ENCODE measurements at places on chromosomes 5 and 9. TPM values are rescaled to one million over a fixed set of nuclear protein-coding genes. Genes with fewer than 3 reads are reported as not detected.

The SLC45A2 gene
- total RNA-seq = 0.58 TPM

The MAMDC2 gene
- 42.7 TPM for total RNA-seq

The POU5F2 gene
- 1.2 TPM for total RNA-seq

The NIM1K gene
- total RNA-seq = 0.35 TPM

The TAF1L gene
- total RNA-seq = 0.07 TPM

The FNIP1 gene
- total RNA-seq = 89.6 TPM

The GABRA6 gene
- total RNA-seq = not detected

The PCDHB16 gene
- 4.4 TPM for total RNA-seq

The ST8SIA4 gene
- 4.8 TPM for total RNA-seq

The RORB gene
- total RNA-seq = 32.1 TPM

DNA sequence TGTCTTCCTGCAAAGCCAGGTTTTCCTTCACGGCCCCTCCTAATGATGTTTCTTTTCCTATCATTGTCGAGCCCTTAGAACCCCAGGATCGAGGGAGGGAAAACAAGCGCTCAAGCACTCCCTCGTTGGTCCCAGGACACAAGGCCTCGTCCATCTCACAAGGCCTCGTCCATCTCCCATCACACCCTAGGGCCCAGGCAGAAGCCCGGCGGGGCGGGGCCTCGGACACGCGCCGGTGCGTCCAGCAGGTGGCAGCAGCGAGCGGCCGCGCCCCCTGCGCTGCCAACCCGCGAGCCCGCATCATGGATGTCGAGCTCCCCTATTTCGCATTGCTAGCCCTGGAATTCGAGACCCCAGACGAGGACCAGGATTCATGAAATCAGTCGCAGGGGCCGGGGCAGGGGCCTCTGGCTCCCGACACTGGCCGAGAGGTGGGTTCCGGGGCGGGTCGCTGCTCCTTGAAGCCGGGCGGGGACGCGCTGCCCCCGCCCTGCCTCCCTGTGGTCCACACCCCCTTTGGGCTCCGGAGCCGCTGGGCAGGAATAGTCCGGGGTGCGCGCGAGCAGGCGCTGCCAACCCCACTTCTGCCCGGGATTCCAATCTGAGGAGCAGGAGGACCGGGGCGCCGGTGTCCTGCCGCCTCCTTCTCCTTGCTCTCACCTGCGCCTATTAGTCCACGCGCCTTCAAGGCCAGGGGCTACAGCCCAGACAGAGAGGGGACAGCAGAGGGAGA is at the start of gene ABLIM3:
Gene ABLIM3 (plus strand): TSS at position 270 of the 733 bp plus-strand sequence. CDS start 603 bp downstream, outside the sequence.
- H3K4me3 ChIP-seq = peak within 1 kb of the TSS; percentile 65
- no peaks in the 10 kb centered on the region for H3K27me3 ChIP-seq
- peak within 1 kb of the TSS; percentile 87 for H3K27ac ChIP-seq
- H3K36me3 ChIP-seq = no peaks in the 10 kb centered on the region
- peak; percentile 79 for DNase-seq

DNA sequence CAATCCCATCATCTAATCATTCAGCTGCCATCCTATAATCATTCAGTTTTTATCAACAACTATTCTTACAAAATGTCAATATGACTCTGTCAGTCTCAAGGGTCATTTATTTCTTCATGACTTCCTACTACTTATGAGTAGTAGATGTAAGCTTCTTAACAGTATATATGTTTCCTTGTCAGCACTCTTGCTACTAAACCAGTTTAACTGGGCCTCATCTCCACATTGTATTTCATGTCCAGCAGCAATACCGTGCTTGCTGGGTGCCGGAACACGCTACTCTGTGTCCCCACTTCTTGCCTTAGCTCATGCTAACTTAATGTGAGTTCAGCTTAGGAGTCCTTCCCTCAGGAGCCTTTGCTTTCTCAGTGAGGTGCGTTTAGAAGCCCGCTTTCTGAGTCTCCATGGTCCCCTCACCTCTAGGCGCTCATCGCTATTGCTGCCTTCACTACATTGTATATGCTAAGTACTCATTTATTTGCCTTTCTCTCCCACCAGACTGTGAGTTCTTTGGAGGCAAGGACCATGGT is 32.9 kb downstream of the ELL2 start:
- DNase-seq = no peak
- H3K27me3 ChIP-seq = no peaks in the 10 kb centered on the region
- H3K4me1 ChIP-seq = no peaks in the 10 kb centered on the region
- H3K4me3 ChIP-seq = no peak overlapping the region
- H3K27ac ChIP-seq = no peak overlapping the region

DNA sequence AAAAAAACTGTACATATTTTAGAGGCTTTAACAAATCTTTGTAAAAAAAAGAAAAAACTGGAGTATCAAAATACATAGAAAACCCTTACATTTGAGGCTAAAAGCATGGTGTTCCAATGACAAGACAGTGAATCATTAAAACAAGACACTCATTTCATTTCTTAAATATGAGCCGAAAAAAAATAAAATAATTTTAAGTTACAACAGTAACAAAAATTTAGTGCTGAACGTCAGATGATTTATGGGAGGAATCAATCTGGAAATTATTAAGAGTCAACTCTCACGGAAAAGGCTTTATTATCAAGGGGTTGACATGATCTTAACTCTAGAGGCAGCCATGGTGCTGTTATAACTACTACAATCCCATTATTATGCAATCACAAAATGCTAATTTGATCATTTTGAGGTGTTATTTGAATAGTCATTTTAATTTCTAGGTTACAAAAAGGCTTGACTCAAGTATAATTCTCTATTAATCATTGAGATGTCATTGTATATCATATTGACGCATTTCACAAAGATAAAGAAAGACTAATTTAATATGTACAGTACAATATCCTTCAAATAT is 51.9 kb downstream of the MAPKAP1 start:
- no peaks in the 10 kb centered on the region for H3K27me3 ChIP-seq
- no peak overlapping the region for H3K4me3 ChIP-seq
- H3K36me3 ChIP-seq = no peaks in the 10 kb centered on the region
- H3K4me1 ChIP-seq = no peaks in the 10 kb centered on the region

DNA sequence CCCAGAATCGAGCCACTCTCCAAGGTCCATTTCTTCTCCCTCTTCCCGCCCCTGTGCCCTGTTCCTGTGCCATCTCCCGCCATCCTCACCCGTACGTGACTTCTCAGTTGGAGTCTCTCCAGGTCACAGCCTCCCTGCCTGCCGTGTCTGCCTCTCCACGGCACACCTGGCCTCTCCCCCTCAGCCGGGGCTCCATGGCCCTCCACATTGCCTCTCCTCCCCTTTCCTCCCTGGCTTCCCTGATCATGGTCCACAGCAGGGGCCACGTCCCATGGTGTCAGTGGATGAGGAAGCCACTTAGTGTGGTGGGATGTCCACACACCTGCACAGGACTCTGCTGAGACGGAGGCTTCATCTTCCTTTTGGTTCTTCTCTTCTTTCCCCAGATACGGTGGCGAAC is 2.3 kb downstream of the PAEP start:
- DNase-seq = no peak
- H3K36me3 ChIP-seq = no peaks in the 10 kb centered on the region
- no peaks in the 10 kb centered on the region for H3K27me3 ChIP-seq
- H3K4me3 ChIP-seq = no peak overlapping the region

- peak; percentile 2 for DNase-seq
- no peak overlapping the region for H3K4me3 ChIP-seq
- H3K27me3 ChIP-seq = no peaks in the 10 kb centered on the region
- no peak overlapping the region for H3K27ac ChIP-seq
Observed at GRCh38 chr5:1757511-1757910, 42.1 kb downstream of the MRPL36 start.

DNA sequence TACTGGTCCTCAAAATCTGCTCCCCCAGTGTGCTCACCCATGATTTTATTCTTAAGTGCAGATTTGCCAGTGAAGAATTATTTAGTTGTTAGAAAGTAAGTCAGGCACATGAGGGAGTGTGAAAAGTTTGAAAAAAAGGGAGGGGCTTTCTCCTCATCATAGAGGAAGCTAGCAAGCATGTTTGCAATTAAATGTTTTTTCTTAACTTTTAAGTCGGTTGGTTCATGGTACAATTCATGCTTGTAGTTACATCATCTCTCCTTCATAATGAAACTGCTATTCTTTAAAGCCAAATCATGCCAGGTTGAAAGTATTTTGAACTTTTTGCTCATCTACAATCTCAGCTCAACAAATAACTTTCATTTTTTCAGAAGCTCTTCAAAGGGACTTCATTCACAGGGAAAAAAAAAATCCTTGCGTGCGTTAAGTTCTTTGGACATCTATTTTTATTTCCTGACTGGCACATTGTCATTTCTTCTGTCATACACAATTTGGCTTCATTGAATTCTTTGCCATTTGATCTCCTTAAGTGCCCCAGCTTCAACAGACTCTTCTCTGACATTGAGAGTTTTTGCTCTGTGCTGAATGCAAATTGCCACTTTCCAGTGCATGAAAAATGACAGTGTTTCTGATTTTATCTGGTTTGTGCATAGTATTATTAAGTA is 456.9 kb downstream of the TMEM232 start:
- no peak overlapping the region for H3K27ac ChIP-seq
- H3K27me3 ChIP-seq = no peaks in the 10 kb centered on the region
- no peak for DNase-seq

DNA sequence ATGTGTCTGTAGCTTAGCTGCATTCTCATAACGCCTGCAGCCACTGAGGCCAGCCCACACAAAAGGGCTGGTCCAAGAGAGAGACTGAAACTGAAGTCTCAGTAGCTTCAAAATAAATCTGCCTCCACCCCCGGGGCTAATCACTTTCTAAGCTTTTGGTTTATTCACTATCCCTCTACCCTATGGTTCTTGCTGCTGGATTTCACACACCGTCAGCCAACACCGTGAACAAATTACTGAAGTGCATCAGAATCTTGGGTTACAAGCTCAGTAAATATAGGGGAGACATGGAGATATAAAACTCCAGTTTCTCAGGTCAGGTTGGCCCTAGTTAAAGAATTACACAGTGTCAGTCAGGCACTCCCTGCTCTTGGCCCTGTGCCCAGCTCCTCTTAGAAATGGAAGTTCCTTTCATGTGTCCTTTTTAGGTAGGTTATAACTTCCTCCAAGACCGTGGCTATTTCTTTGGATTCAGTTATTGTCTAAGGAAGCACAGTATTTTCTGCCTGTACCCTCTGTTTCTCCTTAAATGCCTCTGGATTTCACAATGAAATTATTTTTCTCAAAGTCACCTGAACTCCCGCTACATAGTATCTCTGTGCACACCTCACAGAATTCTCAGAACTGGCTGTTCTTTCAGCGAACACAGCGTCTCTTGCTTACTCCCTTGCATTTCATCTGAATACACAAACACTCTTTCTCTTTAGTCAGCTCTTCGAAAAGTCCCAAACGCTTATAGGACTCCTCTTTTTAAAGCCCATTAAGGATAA is 112.5 kb downstream of the FAM174A start:
- DNase-seq = peak; percentile 21
- no peaks in the 10 kb centered on the region for H3K27me3 ChIP-seq
- peak overlapping the region; percentile 57 for H3K27ac ChIP-seq
- H3K36me3 ChIP-seq = no peaks in the 10 kb centered on the region
- no peak overlapping the region for H3K4me3 ChIP-seq

- H3K4me3 ChIP-seq = no peak overlapping the region
- no peaks in the 10 kb centered on the region for H3K4me1 ChIP-seq
- DNase-seq = no peak
- H3K27me3 ChIP-seq = peaks cover 29% of the 10 kb centered on the region
Observed at GRCh38 chr9:84145031-84145430, 164.4 kb downstream of the RMI1 start.

GRCh38 chr5:73298251-73298771 is 125.3 kb downstream of the TMEM174 start:
- H3K4me1 ChIP-seq = peaks cover 18% of the 10 kb centered on the region
- H3K27me3 ChIP-seq = peaks cover 67% of the 10 kb centered on the region
- H3K36me3 ChIP-seq = no peaks in the 10 kb centered on the region
- H3K4me3 ChIP-seq = no peak overlapping the region
- DNase-seq = no peak
- no peak overlapping the region for H3K27ac ChIP-seq

- H3K36me3 ChIP-seq = no peaks in the 10 kb centered on the region
- H3K27me3 ChIP-seq = peaks cover 29% of the 10 kb centered on the region
- DNase-seq = no peak
- no peak within 1 kb of the TSS for H3K27ac ChIP-seq
Observed at GRCh38 chr9:137230705-137231371, at the start of gene SLC34A3. TSS of gene SLC34A3 (plus strand) at chr9:137230901. CDS start at chr9:137231703, 802 bp downstream.

DNA sequence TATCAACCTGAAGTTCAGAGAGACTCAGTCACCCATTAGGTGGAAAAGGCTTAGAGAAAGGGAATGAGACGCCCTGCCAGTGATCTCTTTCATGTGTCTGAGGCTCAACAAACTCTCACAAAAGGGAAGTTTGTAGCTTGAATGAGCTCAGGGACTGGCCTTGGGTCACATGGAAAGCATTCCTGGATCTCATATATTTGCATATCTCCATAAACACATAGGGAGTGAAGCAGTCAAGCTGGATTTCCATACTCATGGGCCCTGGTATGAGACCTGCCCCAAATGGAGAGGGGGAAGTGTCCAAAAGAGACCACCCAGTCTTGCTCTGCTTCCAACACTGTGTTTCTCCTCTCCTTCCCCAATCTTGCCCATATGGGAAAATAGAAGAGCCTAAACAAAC is 26.4 kb upstream of the PRUNE2 start:
- no peaks in the 10 kb centered on the region for H3K27me3 ChIP-seq
- no peaks in the 10 kb centered on the region for H3K36me3 ChIP-seq
- H3K4me3 ChIP-seq = no peak overlapping the region
- no peaks in the 10 kb centered on the region for H3K4me1 ChIP-seq

- H3K4me1 ChIP-seq = no peaks in the 10 kb centered on the region
- no peak for DNase-seq
- H3K27me3 ChIP-seq = no peaks in the 10 kb centered on the region
- H3K27ac ChIP-seq = peak overlapping the region; percentile 73
- H3K36me3 ChIP-seq = no peaks in the 10 kb centered on the region
Observed at GRCh38 chr5:132501961-132502931, 11.7 kb upstream of the IRF1 start.

- H3K27me3 ChIP-seq = no peaks in the 10 kb centered on the region
- no peak overlapping the region for H3K4me3 ChIP-seq
- H3K27ac ChIP-seq = no peak overlapping the region
- no peaks in the 10 kb centered on the region for H3K36me3 ChIP-seq
- no peak for DNase-seq
Observed at GRCh38 chr9:6911901-6912638, 154.3 kb downstream of the KDM4C start.

DNA sequence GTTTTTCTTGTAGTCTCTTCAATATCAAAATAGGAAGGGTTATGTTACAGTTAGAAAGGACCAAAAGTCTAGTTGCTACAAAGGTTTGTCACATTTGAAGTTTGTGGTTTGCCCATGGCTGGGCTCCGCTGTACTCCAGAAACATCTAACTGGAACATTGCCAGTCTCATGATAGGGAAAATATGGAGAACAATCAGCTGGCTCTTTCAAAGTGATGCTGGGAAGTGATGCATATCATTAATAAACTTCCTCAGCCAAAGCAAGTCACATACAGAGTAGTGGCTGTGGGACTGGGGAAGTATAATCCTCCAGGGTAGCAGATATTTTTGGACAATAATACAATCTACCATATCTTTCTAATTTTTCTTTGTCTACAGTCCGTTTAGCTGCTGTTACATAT is 8.8 kb downstream of the BTF3 start:
- no peaks in the 10 kb centered on the region for H3K27me3 ChIP-seq
- DNase-seq = no peak
- H3K27ac ChIP-seq = no peak overlapping the region
- H3K4me3 ChIP-seq = no peak overlapping the region
- no peaks in the 10 kb centered on the region for H3K36me3 ChIP-seq
- no peaks in the 10 kb centered on the region for H3K4me1 ChIP-seq

Measured in uterus (tissue), 4 donors.